ENCODE measurements at places on chromosomes 3 and 15.

DNA sequence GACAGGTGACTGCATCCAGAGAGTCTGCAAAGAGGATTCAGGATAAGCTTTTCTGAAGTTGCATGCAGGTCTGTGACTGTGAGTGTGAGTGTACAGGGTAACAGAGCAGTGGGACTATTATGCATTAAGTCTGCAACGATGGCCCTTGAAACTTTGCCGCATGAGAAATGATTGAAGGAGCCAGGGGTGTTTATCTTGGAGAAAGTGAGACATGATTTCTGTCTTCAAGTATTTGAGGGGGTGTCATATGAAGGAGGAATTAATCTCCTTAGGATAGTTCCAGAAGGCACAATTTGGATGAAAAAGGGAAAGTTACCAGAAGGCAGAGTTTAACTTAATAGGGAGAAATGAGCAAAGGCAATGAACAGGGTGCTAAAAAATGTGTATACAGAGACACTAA lies 119.6 kb downstream of the ARNT2 start:
- DNase-seq = no peak

DNA sequence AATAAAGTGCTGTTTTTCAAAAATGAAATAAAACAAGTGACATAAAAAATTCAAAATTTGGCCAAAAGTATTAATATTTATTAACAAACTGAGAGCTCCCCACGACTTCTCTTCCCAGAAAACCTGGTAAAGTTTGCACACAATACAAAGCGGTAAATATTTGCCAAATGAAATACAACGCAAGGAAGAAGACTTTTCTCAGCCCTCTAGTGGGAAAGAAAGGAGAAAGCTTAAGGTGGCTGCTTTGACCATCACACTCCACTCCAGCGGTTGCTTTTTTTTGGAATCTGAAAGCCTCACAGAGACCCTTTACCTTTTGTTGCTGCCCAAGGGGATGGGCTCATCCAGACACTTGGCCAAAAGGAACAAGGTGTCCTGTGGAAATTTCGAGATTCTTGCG lies 1.1 kb upstream of the GK5 start:
- DNase-seq = no peak

- DNase-seq = no peak
These were observed 18.3 kb downstream of the TMED3 start for GRCh38 chr15:79329171-79329611.

GRCh38 chr15:77060546-77060945 lies 10.4 kb downstream of the TSPAN3 start:
- DNase-seq = no peak

GRCh38 chr3:186115239-186115996 lies 6.5 kb upstream of the ETV5 start:
- no peak for DNase-seq

DNA sequence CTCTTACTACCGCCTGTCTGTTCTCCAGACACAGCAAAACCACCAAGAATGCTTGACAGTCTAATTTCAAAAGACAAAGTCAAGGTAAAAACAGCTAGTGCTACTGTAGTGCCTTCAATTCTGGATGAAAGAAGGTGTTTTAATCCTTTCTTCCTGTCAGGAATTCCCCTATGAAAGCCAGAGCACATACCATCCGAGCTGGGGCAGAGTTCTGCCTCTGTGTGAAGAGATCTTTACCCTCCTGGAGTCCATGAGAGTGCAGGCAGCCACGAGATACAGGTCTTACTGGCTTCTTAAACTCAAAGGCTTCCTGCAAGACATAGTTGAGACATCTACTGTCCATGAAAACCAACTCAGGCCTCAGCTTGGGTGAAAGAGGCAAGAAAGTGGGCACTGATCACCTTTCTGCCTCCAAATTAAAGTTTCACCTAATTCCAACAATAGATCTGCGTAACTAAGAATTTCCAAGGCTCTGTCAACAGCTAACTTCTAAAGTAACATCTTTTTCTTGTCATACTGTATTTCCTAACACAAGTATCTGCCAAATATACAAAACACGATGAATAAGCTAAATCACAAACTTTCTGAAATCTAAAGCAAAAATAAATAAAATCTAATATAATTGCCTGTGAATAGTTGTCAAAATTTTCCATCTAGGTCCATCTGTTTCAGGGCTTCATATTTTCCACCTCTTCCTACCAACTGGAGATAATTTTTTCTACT lies 7.5 kb downstream of the CDC25A start:
- no peak for DNase-seq

- DNase-seq = no peak
These were observed 36.1 kb downstream of the HMG20A start for GRCh38 chr15:77456746-77457145.

- DNase-seq = no peak
These were observed 4.5 kb upstream of the RPSA start for GRCh38 chr3:39401983-39402382.

GRCh38 chr15:62933386-62933785 lies 109.2 kb upstream of the TPM1 start:
- DNase-seq = no peak

GRCh38 chr3:198112031-198112430 lies 152.0 kb downstream of the LMLN start:
- DNase-seq = no peak

DNA sequence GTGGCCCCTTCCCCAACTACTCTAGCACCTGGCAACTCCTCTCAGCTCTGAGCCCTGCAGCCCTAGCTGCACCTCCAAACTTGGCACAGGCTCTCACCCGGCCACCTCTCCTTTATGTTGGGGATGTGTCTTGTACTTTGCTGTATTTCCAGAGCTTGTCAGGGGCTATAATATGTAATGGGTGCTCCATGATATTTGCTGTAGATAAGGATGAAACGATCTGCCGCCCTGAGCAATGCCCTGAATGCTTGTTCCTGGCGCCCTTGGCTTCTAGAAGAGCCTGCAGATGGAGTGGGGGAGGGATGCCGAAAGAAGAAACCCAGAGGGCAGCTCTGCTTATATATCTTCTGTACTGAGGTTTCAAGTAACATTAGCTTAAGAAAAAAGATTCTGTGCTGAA lies 35.9 kb upstream of the ZBTB38 start:
- DNase-seq = no peak

DNA sequence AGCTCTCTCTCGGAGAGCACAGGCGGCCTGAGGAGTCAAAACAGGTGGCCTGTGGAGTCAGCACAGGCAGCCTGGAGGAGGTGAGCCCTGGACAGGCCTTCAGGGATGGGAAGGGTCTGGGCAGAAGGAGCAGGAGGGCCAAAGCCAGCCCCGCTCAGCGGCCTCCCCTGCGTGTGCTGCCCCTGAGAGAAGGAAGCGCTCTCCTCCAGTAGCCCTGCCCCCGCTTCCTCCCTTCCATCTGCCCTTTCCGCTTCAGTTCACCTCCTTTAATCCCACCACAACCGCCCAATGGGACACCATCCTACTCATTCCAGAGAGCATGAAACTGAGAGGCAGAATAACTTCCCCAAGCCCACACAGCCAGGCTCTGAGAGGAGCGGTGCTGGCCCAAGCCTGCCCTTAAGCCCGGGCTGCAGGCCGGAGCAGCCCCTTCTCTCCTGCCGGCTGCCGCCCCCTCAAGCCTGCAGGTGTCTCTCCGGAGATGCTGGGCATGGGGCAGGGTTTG lies 3.2 kb upstream of the NR2E3 start:
- DNase-seq = no peak

DNA sequence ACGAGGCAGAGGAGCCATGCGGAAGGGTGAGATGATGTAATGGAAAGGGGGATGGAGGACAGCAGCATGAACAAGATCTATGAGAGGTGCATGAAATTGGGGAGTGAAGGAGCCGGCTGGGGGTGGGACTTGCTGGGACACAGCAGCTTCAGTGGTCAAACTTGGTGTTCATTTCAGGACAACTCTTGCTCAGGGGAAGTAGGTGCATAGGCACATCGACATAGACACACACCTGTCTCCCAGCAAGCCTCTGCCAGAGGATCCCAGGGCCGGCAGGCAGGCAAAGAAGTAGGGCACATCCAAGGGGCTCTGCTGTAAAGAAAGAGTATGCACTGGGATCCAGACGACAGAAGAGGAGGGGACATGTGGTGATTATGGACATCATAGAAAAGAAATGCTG lies 113.1 kb upstream of the NR2E3 start:
- no peak for DNase-seq

DNA sequence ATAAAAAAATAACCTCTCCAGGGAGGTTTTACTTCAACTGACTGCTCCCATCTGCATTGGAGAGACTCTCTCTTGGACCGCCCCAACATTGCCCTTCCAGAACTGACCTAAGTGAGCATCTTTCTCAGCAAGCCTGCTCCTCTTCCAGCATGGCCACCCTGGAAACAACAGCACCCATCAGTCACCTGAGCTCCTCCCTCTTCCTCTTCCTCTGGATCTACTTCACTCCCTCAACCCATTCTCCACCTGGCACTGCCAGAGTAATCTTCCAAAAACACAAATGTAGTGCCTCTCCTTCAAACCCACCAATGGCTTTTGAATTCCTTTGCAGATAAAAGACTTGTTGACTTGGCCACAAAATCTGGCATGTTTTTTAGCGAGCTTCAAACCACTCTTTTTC lies 128.8 kb upstream of the NR2F2 start:
- no peak for DNase-seq

DNA sequence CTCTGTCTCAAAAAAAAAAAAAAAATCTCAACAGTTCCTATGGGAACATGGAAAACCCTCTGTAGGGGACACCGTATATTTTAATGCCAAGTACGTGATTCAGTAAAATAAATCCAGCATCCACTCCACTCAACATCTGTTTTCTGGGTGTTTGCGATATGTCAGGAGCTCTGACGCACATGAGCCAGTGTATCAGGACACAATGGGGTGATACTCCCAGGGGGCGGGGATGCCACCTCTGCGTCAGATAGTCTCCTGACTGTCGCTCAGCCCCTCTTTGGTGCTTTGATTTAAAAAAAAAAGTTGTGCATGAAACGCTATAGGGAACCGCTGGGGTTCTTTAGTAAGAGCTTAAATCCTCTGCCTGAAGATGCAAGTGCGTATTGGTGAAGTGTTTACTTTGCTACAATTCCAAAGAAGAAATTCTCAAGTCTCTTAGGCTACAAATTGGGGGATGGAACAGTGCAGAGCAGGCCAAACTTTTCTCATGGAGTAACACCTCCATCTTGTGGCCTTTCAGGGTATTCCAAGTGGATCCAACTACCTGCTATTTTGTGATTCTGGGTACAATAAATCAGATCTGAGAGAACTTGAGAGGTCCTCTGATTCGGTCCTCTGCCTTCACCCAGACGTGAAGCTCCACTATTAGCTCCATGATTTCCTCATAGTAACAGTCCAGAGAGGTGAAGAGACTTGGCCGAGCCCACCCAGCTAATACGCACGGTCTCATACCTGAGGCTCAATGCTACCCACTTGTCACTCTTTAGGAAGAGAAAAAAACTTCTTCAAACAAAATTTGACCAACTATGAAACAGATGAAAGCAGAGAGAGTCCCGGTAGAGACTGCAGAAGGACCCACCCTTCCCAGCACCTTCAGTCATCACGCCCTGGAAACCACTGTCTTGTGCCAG lies 9.3 kb upstream of the NR2E3 start:
- DNase-seq = no peak

- no peak for DNase-seq
These were observed 10.9 kb downstream of the ZBTB47 start for GRCh38 chr3:42664438-42664803.

GRCh38 chr3:43106293-43106628 lies 382 bp upstream of the POMGNT2 start:
- DNase-seq = no peak

DNA sequence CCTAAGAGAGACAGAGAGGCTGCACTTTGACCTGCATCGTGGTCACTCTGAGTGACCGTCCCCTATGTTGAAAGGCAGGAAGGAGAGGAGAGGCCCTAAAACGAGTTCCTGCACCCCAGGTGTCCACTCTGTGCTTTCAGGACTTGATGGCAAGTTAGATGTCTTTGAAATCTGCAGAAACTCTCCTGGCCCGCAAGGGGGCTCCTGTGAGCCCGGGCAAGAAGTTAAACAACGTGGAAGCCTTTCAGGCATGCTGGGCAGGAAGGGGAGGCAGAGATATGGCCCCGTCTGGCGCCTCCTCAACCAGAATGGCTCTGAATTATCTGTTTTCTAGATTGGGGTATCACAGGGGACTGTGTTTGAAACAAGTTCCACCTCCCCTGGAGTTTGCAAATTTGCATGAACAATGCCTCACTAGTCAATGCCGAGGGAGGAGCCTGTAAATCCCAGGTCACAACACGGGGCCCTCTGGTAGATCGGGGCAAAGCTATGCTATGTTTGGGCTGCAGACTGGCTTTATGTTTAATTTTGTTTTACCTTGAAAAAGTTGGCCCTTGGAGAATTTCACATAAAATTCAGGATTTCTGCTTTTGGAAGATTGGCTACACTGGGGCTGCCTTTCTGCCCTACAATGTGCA lies 9.8 kb downstream of the CTXND1 start:
- peak; percentile 24 for DNase-seq

DNA sequence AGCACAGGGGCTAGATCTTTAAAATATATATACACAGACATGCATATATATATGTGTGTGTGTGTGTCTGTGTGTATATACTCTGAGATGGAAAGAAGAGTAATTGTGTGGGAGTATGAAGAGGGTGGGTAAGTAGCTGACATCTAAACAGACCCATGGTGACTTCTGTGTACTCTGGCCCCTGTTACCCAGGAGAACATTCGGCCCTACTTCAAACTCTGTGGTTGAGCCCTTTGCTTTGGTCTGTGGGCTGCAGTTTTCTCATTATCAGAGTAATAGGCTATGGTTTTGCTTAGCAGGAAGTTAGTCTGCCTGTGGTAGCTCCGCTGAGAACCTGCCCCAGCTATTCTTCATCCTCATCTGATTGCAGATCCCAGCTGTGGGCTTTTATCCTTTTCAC lies 141.4 kb downstream of the RBPMS2 start:
- DNase-seq = no peak

GRCh38 chr3:126750756-126751121 lies 46.7 kb downstream of the CHCHD6 start:
- peak; percentile 49 for DNase-seq

DNA sequence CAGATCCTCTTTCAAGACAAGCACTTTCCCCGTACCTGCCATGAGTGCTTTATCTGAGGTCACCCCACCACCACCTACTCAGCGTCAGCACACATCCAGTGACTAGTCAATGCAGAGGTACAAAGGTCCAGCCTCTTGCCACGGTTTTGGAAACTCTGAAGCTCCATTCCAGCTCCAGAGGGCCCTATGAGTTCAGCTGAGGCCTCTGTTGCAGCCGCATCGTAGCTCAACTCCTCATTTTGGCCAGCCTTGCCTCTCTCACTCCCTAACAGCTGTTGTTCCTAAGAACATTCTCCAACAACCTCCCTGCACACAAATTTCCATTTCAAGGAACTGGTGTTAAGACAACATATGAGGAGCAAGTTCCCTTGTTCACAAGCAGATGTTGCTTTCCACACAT lies 405.1 kb upstream of the PROK2 start:
- DNase-seq = no peak

DNA sequence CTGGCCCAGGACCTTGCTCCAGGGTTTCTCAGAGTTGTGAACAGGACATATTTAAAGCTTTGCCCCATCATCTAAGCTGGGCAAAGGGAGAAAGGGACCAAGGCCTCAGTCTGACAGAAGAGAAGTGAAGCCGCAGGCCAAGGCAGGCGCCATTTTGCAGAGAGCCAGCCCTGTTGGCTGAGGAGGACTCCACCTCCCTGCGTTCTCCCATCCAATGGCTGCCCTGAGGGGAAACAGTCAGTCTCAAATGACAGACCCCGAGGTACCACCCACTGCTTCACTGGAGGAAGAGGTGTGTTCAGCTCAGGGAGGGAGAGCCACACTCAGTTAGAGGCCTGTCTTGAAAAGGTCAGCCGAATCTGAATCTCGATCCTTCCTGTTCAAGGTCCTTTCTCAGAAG lies 86.1 kb downstream of the ADAMTS17 start:
- peak; percentile 36 for DNase-seq

Data from coronary artery (tissue), 2 donors.